ENCODE measurements at places on chromosomes 11 and 22.

DNA sequence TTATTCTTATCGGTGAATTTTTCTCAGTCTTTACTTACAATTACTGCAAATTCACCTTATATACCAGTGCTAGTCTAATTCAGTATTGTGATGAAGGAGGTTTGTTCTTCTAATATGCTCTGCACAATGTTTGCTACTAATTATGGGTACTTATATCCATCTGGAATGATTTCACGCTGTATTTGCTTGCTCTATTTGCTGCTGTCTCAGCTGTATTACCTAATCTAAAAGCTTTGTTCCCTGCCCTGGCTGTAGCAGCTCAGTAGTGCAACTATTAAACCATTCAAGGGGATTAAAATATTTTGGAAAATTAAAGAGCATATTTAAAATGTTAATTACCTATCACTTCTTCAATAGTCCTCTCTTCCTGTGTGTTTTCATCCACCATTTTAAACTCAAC is 375.3 kb downstream of the LUZP2 start:
- no peak for DNase-seq

DNA sequence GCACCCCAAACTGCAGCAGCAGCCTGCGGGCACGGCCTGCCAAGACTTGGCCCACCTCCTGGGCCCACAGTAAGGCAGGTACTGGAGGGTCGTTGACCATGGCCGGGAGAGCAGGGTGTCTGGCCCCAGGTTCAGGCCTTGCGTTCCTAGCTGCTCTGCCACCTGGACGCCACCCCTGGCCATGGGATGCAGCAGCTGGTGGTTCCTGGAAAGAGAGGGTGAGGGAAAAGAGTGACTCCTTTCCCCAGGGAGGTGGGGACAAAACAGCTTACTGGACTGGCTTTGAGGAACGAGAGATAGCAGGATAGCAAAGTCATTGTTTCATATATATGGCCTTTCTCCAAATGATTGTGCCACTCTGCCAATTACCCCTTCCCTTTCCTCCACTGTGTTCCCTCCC is 1.8 kb downstream of the BSCL2 start:
- peak; percentile 44 for DNase-seq

DNA sequence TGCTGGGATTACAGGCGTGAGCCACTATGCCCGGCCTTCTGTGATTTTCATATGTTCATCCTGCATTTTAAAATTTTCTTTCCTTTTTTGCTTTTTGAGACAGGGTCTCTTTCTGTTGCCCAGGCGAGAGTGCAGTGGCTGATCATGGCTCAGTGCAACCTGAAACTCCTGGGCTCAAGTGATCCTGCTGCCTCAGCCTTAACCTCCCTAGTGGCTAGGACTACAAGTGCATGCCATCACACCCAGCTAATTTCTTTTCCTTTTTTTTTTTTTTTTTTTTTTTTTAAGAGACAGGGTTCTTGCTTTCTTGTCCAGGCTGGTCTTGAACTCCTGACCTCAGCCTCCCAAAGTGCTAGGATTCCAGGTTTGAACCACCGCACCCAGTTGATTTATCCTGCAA is 54.1 kb upstream of the WT1 start:
- DNase-seq: no peak

DNA sequence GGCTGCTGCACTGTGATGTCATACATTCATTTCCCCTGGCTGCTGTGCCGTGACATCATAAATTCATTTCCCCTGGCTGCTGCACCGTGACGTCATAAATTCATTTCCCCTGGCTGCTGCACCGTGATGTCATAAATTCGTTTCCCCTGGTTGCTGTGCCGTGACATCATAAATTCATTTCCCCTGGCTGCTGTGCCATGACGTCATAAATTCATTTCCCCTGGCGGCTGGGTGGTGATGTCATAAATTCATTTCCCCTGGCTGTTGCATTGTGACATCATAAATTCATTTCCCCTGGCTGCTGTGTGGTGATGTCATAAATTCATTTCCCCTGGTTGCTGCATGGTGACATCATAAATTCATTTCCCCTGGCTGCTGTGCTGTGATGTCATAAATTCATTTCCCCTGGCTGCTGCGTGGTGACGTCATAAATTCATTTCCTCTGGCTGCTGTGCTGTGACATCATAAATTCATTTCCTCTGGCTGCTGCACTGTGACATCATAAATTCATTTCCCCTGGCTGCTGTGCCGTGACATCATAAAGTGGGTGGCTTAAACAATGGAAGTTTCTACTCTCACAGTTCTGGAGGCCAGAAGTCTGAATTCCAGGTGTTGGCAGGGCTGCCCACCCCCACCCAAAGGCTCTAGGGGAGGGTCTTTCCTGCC is 301.1 kb downstream of the SHANK2 start:
- no peak for DNase-seq

DNA sequence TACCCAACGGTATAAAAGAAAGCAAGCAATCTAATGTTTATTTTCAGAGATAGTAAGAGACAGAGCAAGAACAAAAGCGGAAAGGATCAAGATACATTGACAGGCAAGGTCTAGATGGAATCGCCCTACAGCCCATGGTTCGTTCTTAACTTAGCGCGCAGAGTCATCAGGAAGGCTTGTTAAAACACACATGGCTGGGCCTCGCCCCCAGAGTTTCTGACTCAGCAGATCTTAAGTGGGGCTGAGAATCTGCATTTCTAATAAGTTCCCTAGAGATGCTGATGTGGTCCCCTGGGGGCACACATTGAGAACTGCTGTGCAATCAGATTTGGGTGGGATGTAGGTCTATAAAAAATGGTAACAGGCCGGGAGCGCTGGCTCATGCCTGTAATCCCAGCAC is 35.8 kb upstream of the CHRM4 start:
- DNase-seq: no peak

- DNase-seq: no peak
Observed at GRCh38 chr11:30587269-30587812, 1.2 kb upstream of the MPPED2 start.

GRCh38 chr11:131486100-131486499 is 115.7 kb downstream of the NTM start:
- no peak for DNase-seq

GRCh38 chr11:8100605-8101004 is 19.6 kb downstream of the TUB start:
- no peak for DNase-seq

- DNase-seq: no peak
Observed at GRCh38 chr11:83909579-83910534, 623.7 kb upstream of the CCDC90B start.

DNA sequence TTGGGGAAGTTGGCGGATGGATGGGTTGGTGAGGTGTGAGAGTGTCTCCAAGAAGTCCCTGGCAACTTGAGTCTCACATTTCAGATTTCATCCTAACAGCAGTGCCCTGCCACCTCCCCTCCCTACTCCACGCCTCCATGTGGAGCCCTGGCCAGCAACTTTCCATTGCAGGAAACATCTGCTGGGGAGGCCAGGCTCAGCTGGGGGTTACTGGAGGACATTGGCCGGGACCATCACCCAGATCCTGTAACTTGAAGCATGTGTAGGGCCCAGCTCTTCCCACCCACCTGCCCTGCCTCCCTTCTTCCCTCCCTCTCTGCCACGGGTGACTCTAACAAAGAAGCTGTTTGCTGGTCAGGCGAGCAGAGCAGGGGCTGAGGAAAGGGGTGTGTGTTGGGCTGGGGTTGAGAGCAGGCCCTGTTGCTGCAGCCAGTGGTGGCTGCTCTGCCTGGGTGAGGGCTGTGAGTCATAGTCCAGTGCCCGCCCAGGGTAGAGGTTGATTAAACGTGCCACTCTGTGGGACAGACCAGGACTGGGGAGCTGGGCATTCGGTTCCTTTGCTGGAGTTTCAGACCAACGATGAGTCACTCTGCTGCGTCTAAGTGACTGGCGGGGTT is 64.0 kb downstream of the SCN3B start:
- peak; percentile 92 for DNase-seq

DNA sequence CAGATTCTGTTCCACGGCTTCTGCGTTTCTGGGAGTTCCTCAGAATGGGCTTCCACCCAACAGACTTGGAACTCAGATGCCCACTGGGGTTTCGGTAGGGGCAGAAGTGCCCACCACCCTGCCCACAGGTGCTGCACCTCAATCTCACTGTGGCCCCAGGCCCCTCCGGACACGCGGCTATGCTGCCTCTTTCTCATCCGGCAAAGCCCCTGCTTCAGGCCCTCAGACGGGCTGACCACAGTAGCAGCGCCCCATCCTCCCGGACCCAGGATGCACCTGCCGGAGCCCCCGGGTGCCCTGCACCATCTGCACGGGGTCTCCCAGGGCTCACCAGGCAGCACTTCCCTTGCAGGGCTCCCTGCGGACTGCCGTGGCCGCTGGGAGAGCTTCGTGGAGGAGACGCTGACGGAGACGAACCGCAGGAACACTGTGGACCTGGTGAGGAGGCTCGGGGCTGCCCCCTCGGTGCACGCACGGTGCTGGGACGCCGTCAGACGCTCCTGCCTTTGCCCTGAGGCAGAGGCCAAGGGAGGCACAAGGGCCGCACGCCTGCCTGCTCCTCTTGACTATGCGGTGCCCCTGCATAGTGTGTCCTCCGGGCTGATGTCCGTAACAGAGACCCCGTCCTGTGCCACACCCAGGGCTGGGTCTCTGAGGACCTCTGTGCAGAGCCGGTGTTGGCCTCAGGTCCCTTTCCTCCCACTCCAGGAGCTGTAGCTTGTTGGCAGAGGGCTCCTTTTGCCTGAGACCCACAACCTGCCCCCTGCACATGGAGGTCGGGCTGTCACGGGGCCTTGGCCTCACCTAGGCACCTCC is 38.6 kb downstream of the SBF1 start:
- DNase-seq: no peak

- no peak for DNase-seq
Observed at GRCh38 chr22:25496396-25497064, 67.9 kb upstream of the GRK3 start.

GRCh38 chr11:128036556-128037093 is 550.7 kb downstream of the ETS1 start:
- no peak for DNase-seq

GRCh38 chr11:96798445-96798844 is 408.6 kb downstream of the JRKL start:
- DNase-seq: no peak

GRCh38 chr11:70498976-70499801 is 100.9 kb downstream of the CTTN start:
- DNase-seq: no peak

- no peak for DNase-seq
Observed at GRCh38 chr11:132866783-132867545, 665.3 kb downstream of the OPCML start.

DNA sequence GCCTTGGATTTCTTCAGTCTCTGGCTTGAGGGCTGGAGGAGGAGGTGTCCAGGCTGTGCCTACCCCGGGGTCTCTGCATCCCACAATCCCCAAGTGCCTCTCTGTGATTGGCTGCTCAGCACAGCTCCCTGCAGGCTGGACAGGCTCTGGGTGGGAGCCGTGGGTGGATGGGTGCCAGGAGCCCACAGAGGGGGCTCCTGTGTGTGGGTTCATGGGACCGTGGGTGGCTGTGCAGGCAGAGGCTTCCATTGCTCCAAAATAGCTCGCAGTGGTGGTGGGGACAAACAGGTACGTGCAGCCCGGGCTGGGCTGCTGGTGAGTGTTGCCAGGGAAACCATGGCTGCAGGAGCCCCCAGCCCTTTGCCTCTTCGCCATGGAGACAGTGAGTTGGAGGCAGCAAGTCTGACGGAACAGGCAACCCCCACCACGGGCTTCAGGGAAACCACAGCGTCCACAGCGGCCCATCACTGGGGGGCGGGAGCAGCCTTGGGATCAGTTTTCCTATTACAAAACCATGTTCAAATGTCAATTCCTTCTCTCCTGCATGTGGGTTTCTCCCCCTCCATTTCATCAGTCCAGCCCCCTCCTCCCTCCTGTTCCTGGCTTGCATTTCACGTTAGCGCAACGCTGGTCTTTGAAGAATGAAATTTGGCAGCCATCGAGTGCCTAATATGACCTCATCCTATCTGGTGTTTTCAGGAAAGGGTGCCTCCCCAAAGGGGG is 155.2 kb downstream of the TRIM29 start:
- no peak for DNase-seq

- DNase-seq: no peak
Observed at GRCh38 chr11:108370315-108370714, 97.0 kb downstream of the C11orf65 start.

- no peak for DNase-seq
Observed at GRCh38 chr22:23772649-23773473, at the start of gene MMP11. MMP11 (plus strand) TSS chr22:23772849; CDS start chr22:23772871, 22 bp downstream.

DNA sequence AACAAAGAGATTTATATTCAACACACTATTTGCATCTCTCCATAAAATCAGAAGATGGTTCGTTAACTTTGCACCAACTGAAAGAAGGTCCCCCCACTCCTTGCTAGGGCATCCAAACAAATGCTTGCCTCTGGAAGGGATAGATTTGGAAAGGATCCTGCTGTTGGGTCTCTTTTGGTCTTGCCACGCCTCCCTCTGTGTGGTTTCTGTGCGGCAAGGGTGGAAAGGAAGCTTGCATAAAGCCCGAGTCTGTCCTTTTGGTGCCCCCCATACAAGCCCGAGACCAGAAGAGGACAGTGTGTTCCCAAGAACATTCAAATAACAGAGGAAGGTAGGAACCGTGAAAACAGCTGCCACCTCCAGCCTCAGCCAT is 15.1 kb downstream of the SCGB1A1 start:
- no peak for DNase-seq

DNA sequence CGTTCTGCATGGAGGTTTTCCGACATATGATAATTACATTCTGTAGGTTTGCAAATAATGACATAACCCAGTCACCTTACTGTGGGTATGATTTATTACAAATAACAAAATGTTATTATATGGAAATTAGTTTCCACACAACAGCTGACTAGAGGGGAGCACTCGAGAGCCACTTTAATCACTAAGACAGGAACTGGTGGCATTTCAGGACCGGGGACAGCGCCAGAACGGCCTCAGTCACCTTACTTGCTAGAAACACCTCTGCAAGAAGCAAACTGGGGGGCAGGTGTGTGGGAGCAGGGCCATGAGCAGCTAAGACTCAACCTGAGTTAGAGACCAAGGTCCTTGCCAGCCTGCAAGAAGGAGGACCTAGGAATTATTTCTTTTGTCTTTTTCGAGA is 199.9 kb downstream of the DSCAML1 start:
- peak; percentile 39 for DNase-seq

GRCh38 chr11:133621611-133622010 is 89.3 kb upstream of the OPCML start:
- no peak for DNase-seq

GRCh38 chr11:127412234-127412633 is 411.7 kb upstream of the KIRREL3 start:
- DNase-seq: no peak

GRCh38 chr22:39349506-39349966 is 255 bp upstream of the SYNGR1 start:
- DNase-seq: no peak

- DNase-seq: no peak
Observed at GRCh38 chr22:24695060-24695459, 79.5 kb downstream of the PIWIL3 start.

DNA sequence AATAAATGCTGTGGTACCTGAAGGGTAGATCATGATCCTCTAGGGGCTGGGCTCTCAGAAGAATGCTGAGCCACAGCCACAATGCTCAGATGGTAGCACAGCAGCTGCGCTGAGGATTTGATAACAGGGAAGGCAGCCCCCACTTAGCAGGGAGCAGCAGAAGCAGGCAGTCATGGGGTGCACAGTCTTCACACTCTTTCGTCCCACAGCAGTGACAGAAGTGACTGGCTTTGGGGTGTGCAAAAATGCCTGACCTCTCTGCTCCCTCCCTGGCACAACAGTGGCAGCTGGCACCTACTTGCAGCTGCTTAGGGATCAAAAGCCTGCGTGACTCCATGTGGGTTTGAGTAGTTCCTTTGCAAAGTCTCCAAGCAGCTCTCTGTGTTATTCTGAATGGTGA is 1349.8 kb upstream of the RAG2 start:
- no peak for DNase-seq

GRCh38 chr11:9693801-9694553 is 30.1 kb downstream of the SWAP70 start:
- no peak for DNase-seq

GRCh38 chr11:2470495-2470894 is 25.7 kb downstream of the KCNQ1 start:
- no peak for DNase-seq
